ENCODE measurements at places on chromosomes 13 and 19. TPM values are rescaled to one million over a fixed set of nuclear protein-coding genes. Genes with fewer than 3 reads are reported as not detected.

The NAPSA gene
- total RNA-seq = 0.29 TPM

- H3K27me3 ChIP-seq = no peaks in the 10 kb centered on the region
- H3K36me3 ChIP-seq = peaks cover 15% of the 10 kb centered on the region
- H3K4me1 ChIP-seq = peaks cover 24% of the 10 kb centered on the region
- H3K4me3 ChIP-seq = no peak overlapping the region
- DNase-seq = peak; percentile 58
These were observed 21.4 kb downstream of the NUFIP1 start for GRCh38 chr13:44967704-44968433.

The SIGLEC8 gene
- total RNA-seq = not detected

DNA sequence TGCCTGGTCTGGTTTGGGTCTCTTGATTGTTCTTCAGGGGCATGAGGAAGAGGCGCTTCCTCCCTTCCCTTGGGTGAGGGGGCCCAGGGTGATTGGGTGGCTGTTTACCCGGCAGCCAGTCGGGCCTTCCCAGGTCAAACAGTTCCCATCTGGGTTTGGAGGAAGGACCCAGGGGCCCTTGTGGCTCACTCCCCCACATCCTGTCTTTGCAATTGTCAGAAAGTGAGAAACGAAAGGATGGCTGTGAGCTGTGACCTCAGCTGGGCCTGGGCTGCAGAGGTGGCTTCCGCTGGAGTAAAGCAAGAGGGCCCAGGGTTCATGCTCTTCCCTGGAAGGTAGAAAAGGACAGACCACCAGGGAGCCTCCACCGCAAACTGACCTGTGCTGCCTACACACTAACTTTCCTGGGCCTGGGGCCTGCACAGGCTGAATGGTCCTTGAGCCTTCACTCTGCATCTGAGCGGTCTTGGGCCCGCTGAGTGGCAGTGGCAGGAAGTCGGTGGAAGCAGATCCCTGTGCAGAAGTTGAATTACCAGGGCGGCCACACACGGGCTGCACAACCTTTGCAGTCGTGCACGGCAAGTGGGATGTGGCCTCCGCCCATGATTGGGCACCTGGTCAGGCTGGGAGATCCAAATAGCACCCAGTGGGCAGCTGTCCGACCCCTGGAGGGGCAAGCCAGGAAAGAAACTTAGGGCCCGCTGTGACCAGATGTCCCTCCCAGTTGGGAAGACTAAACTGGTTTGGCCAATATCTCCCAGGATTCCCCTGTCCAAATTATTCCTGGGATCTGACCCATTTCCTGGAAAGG lies 5.3 kb upstream of the CD79A start:
- H3K4me3 ChIP-seq = no peak overlapping the region
- peaks cover 49% of the 10 kb centered on the region for H3K36me3 ChIP-seq
- H3K27me3 ChIP-seq = no peaks in the 10 kb centered on the region
- no peak overlapping the region for H3K27ac ChIP-seq

- DNase-seq = peak; percentile 48
- no peaks in the 10 kb centered on the region for H3K4me1 ChIP-seq
- no peaks in the 10 kb centered on the region for H3K36me3 ChIP-seq
- H3K4me3 ChIP-seq = no peak overlapping the region
- H3K27ac ChIP-seq = no peak overlapping the region
- no peaks in the 10 kb centered on the region for H3K27me3 ChIP-seq
These were observed 306.1 kb downstream of the IRS2 start for GRCh38 chr13:109480011-109480955.

DNA sequence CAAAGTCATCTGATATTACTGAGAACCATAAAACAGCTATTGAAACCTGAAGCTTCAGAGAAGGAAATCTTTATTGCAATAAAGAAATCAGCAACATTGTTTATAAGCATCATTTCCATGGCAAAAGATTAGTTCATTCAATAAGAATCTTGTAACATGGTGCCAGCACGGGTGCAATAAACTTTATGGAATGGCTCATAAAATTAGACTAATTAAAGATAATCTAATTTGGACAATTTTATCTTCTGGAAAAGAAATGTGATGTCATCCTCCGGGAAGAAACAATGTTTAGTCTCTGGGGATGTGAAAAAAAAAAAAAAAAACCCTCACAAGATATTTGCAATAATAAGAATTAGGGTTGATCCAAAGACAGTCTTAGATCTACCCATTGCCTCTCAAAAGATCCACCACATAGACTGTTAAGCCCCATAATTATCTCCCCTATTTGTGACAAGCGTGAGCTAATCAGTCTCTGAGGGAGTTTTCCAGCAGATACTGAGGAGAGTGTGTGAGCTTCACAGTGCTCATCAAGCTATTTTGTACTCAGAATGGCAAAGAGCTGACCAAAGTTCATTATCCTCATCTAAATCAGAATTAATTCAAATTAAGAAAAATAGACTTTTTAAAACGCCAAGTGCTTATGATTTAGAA lies 297.0 kb upstream of the EDNRB start:
- no peak overlapping the region for H3K4me3 ChIP-seq
- no peak overlapping the region for H3K27ac ChIP-seq
- no peak for DNase-seq
- no peaks in the 10 kb centered on the region for H3K27me3 ChIP-seq
- H3K36me3 ChIP-seq = no peaks in the 10 kb centered on the region
- no peaks in the 10 kb centered on the region for H3K4me1 ChIP-seq

The FCAR gene
- total RNA-seq = not detected

- no peaks in the 10 kb centered on the region for H3K4me1 ChIP-seq
- H3K27me3 ChIP-seq = no peaks in the 10 kb centered on the region
- H3K36me3 ChIP-seq = no peaks in the 10 kb centered on the region
- no peak for DNase-seq
- H3K27ac ChIP-seq = no peak overlapping the region
- H3K4me3 ChIP-seq = no peak overlapping the region
These were observed 42.9 kb downstream of the CCL25 start for GRCh38 chr19:8095354-8095886.

All from osteoblast (primary cell).